ENCODE measurements at places on chromosomes 16 and 17. TPM values are rescaled to one million over a fixed set of nuclear protein-coding genes. Genes with fewer than 3 reads are reported as not detected.

SBK1 gene
- 1.5 TPM for total RNA-seq

- no peak for DNase-seq
These were observed 144.0 kb upstream of the CIBAR2 start for GRCh38 chr16:85256190-85256739.

SCNN1B gene
- not detected for total RNA-seq

DNA sequence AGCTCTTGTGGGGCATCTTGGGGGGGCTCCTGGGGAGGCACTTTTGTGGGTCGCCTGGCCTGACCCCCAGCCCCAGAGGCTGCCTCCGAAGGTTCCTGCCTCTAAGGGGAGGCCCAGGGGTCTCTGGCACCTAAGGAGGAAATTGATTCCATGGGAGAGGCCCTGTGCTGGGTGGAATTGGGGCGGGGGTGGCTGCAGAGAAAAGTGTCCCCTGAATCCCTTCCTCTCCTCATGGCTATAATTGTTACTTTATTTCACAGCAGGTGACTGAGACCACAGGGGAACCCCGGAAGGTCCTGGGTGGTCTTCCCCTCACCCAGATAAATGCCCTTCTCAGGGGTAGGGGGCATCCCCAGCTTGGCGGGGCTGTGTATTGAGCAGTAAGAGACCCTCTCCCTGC is 3.1 kb downstream of the GLIS2 start:
- no peak for DNase-seq

GRCh38 chr16:18937390-18937789 is 11.2 kb upstream of the SMG1 start:
- no peak for DNase-seq

GRCh38 chr16:35302859-35303258 is 1843.4 kb downstream of the TP53TG3F start:
- no peak for DNase-seq

NBR1 gene
- total RNA-seq = 63.3 TPM

SERPINF2 gene
- total RNA-seq = 0.24 TPM

DNA sequence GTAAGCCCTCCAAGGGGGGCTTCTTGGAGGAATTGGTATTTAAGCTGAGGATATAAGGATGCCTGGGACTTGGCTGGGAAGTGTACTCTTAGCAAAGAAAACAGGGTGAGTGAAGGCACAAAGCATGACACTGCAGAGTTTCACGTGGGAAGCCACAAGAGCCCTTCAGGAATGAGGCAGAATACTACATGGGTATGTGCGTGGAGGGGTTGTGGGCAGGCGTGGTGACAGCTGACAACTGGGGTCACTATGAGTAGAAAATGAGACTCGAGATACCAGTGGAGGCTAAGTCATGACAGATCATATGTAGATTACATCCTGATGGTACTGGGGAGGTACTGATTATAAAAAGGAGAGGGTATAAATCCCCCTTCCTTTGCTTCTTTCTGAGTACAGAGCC is 78.1 kb upstream of the XYLT1 start:
- no peak for DNase-seq

DNA sequence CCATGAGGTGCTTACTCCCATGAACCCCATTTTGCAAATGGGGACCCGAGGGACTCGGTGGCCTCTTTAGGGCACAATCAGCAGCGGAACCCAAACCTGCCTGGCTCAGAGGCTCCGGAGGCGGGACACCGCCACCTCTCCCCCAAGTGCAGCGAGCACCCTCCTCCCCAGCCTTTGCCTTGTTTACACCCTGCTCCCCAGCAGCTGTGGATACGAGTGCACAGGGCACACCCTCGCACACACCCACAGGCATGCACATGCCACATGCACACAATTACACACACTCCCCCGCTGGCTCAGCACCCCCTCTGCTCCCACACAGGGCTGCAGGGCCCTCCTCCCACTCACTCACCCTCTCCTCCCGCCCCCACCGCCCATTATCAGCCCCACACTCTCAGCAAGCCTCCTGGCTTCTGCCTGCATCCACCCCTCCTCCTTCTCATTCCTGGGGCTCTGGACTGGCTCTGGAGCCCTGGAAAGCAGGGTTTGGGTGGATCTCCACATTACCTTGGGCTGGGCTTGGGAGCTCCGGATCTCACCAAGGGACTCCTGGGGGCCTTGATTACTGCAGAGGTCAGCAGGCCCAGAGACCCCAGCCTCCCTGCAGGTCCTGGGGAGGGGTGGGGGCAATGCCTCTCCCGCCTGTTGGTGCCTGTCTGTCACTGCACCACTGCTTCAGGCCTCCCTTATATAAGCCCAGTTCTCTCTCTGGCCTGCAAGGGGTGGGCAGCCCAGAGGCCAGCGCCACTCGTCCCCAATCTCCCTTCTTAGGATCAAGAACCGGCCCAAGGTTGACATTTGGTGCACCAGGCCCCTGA is 6.4 kb downstream of the PDK2 start:
- no peak for DNase-seq

All from chondrocyte (in vitro differentiated cells).